Hippocampal formation (tissue), 2 donors: ENCODE measurements at places on chromosomes 5 and 9.

DNA sequence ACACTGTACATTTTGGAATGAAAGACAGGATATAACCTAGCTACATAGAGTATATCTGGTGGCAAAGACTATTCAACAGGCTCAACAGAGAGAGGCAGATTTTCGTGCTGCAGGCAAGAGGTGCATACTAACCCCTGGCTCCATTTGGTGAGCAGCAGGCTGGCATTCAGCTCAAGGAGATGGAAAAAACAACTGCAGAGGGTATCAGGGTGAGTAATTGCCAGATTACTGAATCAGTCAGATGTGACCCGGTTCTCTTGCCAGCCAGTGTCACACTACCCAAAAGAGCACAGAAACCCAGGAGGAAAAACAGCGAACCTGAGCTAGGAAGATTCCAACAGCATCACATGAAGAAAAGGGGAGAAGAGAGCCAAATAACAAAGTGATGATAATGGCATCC, 130.4 kb upstream of the PRLR start:
- DNase-seq: no peak

DNA sequence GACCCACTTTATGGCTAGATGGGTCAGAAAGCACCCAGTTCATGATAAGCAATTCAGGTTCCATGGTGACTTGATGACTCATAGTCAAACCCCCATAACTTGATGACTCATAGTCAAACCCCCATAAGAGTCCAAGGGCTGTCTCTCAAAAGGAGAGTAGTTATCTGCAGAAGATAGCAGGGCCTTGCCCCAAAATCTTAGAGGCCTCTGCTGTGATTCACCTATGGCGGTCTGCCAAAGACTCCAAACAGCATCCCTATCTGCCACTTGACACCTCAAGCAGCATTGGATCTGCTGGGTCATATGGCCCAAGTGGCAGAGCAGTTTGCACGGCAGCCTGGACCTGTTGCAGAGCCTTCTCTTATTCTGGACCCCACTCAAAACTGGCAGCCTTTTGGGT, 395.2 kb upstream of the KIF2A start:
- DNase-seq: no peak

DNA sequence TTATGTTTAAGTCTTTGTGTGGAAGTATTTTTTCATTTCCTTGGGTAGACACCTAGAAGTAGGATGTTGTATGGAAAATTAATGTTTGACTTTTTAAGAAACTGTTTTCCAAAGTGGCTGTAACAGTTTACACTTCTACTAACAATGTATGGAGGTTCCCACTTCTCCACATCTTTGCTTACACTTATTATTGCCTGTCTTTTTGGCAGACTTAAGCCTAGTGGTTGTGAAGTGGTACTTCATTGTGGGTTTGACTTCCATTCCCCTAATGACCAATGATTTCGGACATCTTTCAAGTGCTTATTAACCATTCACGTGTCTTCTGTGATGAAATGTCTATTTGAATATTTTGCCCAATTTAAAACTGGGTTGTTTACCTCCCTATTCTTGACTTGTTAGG, 91.5 kb upstream of the CDKN2B start:
- DNase-seq: no peak

- DNase-seq: no peak
Measured at GRCh38 chr9:114107286-114108001, 8.4 kb upstream of the KIF12 start.

DNA sequence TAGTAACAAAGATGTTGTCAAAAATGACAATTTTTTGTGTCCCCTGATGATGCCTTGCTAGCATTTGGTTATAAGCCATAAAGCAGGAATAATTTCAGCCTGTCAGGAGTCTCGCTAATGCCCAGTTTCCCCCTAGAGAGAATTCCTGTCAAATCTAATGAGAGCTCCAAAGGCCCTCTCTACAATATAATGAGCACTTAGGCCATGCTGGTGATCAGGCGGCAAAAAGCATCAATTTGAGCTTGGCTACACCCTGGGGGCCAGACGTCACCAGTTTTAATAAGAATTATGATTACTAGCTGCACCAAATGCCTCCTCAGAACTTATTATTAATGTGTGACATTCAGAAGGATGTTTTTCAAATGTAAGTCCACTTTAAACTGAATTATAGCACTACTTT, 6.1 kb downstream of the TLE1 start:
- DNase-seq: no peak

- DNase-seq: no peak
Measured at GRCh38 chr5:178625679-178626483, 969 bp downstream of the CLK4 start.

- no peak for DNase-seq
Measured at GRCh38 chr9:8179381-8180053, 379.9 kb upstream of the DMAC1 start.

GRCh38 chr5:87421307-87421706, 8.6 kb upstream of the CCNH start:
- DNase-seq: no peak

- no peak for DNase-seq
Measured at GRCh38 chr9:98864281-98865174, 57.1 kb downstream of the GALNT12 start.

- DNase-seq: no peak
Measured at GRCh38 chr9:90802386-90802985, 867 bp downstream of the SYK start.

GRCh38 chr5:54171645-54172384, 138.6 kb downstream of the ARL15 start:
- DNase-seq: no peak

- peak; percentile 23 for DNase-seq
Measured at GRCh38 chr9:136312436-136312835, 8.5 kb upstream of the CCDC187 start.

DNA sequence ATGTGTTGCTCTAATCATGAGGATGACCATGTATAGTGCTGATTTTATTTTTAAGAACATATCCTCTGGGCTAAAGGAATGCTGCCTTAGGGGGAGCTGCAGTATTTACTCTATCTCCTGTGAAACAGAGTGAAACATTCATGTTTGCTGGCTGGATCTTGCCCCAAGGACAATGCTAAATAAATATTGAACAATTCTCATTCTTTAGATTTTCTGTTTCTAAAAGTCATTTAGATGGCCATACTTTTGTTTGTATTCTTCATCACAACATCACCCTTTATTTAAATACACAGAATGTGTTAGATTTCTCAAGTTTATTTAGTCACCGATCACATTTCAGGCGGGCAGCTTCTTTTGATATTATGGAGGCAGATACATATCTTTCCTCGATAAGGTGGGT, 103.3 kb downstream of the ARHGEF28 start:
- DNase-seq: no peak

DNA sequence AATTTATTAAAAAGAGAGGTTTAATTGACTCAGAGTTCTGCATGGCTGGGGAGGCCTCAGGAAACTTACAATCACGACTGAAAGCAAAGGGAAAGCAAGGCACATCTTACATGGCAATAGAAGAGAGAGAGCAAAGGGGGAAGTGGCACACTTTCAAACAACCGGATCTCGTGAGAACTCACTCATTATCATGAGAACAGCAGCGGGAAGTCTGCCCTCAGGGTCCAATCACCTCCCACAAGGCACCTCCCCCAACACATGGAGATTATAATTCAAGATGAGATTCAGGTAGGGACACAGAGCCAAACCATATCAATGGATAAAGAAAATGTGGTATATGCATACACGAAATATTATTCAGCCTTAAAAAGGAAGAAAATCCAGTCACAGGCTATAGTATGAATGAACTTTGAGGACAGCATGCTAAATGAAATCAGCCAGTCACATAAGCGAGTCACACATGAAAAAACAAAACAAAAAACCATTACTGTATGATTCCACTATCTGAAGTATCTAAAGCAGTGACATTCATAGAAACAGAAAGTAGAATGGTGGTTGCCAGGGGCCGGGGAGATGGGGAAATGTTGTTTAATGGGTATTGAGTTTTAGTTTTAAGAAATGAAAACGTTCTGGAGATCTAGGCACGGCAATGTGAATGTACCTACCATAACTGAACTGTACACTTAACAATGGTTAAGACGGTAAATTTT, 83.4 kb upstream of the PCA3 start:
- DNase-seq: no peak

DNA sequence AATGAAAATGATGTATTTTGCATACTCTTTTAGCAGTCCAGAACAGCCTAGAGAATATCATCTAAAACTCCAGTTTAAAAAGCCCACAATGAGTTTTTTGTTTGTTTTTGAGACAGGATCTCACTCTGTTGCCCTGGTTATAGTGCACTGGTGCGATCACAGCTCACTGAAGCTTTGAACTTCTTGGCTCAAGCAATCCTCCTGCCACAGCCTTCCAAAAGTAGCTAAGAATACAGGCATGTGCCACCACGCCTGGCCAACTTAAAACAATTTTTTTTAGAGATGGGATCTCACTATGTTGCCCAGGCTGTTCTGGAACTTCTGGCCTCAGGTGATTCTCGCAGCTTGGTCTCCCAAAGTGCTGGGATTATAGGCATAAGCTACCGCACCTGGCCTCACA, 175.7 kb downstream of the FBN2 start:
- no peak for DNase-seq

- no peak for DNase-seq
Measured at GRCh38 chr5:96816991-96817390, 9.2 kb upstream of the ERAP1 start.

- no peak for DNase-seq
Measured at GRCh38 chr9:37379835-37380234, 42.7 kb upstream of the GRHPR start.

GRCh38 chr9:96382839-96383164, 709 bp downstream of the SLC35D2 start:
- DNase-seq: no peak

DNA sequence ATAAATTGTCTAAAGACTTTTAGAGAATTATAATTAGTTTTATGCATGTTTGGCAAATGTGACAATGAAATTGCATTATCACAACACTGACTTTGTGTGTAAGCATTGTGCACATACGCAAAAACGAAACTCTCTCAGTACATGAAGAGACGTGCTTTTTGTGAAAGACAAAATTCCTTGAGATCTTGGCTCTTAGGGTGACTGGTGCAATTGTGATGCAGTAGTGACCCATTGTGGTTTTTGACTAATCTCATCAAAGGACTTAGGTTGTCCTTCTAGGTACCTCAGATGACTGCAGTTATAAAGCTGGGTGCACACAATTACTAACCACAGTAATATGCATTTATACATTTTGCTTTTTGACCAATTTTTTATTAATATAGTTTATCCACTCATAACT, 25.3 kb upstream of the TYRP1 start:
- DNase-seq: no peak
